ENCODE measurements at places on chromosomes 5 and 9.

DNA sequence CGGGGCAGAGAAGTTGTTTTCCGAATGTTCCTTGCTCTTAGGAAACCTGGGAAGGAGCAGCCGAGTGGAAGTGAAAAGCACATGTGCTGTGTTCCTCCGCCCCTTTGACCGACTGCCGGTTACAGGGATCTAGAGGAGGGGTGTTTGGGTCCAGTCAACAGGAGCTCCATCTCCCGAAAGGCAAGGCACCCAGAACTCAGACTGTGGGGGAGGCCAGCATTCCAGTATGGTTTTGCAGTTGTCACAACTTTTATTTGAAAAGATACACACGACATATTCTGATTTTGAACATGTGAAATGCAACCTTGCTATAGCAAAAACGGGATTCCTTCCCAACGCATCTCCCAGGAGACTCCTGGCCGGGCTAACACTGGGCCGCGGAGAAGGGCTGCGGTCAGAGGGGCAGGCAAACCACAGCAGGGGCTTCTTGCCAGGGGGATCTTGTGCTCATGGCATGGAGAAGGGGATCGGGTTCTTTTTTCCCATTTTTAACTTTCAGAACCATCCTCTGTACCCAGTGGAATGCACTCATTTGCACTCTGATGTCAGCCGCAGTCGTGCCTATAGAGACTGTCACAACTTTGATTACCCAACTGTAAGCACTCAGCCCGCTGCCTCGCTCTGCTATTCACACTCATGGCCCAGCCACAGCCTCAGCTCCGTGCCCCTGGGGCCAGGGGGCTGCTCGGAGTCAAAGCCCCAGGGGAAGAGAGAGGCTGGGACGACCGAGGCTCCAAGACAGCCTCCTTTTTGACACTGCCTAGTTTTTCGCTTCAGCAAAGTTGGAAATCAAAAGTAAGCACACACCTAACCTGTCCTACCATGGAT lies 3.9 kb downstream of the QRFP start:
- no peak for DNase-seq

DNA sequence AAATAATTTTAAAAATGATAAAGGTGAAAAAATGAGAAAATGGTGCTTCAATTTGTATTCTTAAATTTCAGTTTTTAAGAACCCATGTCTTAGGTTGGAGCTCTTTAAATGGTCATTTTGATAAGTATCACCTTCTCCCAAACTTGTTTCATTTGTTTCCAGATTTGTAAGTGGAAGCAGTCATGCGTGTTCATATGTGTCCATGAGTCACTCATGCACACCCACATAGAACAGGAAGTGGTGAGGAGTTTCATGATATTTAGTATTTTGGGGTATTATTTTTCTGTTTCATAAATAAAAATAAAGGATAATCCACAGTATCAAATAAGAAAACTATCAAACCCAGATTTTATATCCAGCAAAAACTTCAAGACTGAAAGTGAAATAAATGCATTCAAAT lies 570.4 kb upstream of the ST8SIA4 start:
- DNase-seq: no peak

DNA sequence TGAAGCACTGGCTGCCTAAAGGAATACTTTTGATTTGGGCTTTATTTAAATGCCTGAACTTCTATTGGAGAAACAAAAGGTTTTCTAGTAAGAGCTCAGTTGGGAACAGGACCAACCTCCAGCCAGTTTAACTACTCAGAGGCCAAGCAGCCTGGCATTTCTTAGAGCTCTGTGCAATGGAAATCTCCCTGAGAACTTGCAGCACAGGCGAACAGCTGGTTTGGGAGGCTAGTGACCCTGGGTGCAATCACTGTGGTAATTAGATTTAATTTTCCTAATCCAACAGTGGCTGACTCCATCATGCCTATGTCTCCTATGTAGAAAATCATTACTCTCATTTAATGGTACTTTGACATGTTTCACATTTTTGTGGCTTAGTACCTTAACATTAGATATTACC lies 1.0 kb upstream of the CDH6 start:
- DNase-seq: no peak

GRCh38 chr5:117143406-117143805 lies 568.8 kb upstream of the SEMA6A start:
- DNase-seq: no peak

DNA sequence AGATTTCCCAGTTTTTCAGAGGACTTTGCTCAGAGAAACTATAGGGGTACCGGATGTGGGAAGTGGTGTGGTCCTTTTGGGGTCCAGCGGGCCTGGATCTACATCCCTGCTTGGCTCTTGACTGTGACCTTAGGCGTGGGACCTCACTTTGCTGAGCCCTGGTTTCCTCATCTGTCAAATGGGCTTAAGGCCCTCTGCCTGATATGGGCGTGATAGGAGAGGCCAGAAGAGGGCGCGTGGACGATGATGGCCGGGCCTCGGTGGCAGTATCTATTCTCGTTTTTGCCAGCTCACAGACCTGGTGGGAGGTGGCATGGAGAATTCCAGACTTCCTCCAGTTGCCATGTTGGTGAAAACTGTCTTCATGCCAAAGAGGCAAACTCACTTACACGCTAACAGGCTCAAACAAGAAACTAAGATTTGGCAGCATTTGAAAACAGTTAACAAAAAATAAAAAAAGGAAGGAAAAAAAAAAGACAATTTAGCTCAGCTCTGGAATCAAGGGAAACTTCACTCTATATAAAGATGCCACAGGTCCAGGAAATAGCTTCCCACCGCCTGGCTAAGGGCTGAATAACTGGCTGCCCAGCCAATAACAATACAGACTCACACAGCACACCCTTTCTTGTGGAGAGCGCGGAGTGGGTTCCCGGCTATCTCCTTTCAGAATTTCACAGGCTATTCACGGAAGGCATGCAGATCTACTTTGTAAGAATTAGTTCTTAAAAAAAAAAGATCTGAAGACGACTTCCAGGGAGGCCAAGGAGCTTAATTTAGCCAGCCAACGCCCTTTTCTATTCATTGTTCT lies 1.7 kb downstream of the SH3PXD2B start:
- DNase-seq: no peak

GRCh38 chr9:115306865-115307264 lies 188.9 kb upstream of the TNC start:
- DNase-seq: no peak

- DNase-seq: no peak
Measured at GRCh38 chr5:172730981-172731679, 39.9 kb downstream of the DUSP1 start.

GRCh38 chr9:19198406-19198805 lies 32.1 kb upstream of the DENND4C start:
- DNase-seq: no peak

DNA sequence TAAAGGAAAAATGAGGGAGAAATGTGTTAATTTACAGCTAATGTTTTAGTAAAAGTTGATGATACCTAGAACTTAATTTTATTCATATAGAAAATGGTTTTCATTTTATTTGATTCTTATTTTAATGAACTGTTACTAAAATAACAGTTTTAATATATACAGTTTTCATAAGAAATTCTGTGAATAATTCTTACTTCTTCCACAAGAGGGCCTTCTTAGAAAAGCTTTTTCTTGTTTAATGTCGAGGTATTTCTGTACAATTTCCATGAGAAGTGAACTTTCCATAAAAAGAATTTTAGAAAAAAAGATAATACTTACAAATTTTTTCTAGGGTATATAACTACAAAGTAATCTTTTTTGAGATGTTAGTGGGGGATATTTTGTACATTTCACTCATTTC lies 73.9 kb downstream of the KLF9 start:
- DNase-seq: no peak

GRCh38 chr5:76845890-76846289 lies 3.9 kb upstream of the S100Z start:
- DNase-seq: no peak

DNA sequence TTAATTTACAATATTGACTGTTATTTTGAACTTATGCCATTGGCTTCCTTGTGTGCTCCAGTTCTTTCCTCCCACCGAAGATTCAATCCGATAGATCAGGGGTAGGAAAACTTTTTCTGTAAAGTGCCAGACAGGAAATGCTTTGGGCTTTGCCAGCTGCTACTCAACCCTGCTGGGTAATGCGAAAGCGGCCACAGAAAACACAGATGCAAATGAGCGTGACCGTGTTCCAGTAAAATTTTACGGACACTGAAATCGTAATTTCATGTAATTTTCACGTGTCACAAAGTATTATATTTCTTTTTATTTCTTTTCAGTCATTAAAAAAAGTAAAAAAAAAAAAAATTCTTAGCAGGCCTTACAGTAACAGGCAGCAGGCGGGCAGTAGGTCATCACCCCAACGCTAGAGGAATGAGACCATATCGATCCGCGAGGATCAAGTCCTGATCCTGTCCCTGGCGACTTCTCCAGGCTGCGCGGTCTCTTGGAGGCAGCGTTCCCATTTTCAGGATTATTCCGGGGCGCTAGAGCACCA lies 599 bp downstream of the NMRK1 start:
- DNase-seq: no peak

DNA sequence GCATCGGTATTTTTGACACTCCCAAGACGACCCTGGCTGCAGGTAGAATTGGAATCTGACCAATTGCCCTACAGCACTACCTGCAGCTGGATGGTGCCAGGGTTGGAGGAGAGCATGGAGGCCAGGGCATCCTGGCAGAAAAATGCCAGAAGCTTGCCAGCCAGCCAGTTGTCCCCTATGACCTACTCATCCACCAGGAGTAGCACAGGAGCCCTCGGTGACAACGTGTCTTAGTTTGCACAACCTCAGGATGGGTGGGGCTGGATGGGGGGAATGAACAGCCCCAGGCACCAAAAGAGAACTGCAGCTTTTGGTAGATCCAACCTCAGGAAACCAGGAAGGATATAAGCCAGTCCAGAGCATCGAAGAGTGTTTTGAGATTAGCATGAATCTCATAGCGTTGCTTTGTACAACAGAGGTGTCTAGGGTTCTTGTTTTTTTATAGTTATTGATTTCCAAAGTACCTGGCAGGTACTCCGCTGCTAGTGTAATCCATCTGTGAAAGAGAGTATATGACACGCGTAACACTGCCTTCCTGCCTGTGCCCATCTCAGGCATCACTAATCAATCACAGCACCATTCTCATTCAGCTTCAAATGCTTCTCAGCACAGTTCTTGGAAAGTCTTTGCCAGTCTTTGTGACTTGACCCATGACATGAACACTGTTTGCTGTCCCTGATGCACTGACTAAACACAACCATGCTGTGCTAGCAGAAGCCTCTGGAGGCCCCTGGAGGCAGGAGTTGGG lies 36.7 kb upstream of the ASS1 start:
- DNase-seq: no peak

GRCh38 chr9:93187574-93187973 lies 3.6 kb downstream of the WNK2 start:
- DNase-seq: no peak

GRCh38 chr9:90787771-90788460 lies 13.7 kb upstream of the SYK start:
- DNase-seq: no peak

GRCh38 chr9:4640027-4640426 lies 22.1 kb upstream of the PLPP6 start:
- DNase-seq: no peak

DNA sequence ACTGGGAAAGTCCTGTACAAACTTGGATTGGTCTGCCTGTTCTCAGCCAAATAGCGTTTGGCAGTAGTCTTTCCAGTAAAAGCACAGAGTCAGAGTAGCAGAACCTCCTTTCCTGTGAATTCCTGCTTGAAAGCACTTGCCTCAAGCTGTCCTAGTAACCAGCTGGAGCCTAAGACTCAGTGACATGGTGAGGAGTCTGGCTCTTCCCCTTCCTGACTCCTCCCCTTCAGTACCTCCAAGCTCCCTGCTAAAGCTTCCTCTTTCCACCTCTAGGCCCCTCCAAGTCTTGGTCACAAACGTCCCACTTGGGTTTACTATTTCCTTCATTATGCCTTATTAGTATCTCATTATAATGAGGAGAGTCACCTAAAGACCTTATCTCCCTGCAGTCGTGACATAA lies 21.4 kb upstream of the FAM81B start:
- no peak for DNase-seq

DNA sequence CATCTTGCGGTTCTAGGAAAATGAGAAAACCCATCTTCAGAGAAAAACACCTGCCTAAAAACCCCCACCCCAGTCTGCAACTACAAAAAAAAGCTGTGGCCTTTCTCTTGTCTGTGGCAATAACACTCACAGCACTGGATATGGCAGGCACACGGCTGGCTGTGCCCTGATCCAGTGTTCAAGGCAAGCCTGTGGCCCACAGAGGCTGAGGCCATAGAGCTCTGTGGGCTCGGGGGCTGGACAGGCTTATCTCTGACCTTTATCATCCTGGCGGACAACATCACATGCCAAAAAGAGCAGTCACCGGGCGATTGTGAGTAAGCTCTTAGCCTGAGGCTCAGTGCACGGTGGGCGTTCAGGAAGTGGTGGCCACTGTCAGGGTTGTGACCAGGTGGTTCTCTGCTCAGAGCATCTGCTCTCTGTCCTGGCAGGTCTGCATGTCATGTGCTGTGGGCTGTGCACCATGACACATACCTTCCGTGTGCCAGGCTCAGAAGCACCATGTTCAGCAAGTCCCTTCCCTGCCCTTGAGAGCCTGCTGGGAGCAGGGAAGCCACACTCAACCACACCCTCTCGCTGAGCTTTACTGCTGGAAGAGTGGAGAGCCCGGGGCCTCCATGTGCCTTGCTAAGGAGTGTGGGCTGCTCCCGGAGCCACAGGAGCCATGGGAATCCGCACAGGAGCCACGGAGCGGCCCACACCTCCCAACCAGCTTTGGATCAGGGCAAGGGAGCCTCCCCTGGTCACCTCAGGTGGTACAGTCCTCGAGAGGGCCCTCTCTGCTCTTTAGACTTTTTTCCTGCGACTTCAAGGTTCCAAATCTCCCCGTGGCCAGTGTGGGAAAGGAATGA lies 34.6 kb upstream of the WDR38 start:
- no peak for DNase-seq

- DNase-seq: no peak
Measured at GRCh38 chr9:78003730-78004129, 27.9 kb downstream of the GNAQ start.

- no peak for DNase-seq
Measured at GRCh38 chr5:1511651-1512540, 11.9 kb downstream of the LPCAT1 start.

- no peak for DNase-seq
Measured at GRCh38 chr9:115198001-115198400, 80.0 kb upstream of the TNC start.

DNA sequence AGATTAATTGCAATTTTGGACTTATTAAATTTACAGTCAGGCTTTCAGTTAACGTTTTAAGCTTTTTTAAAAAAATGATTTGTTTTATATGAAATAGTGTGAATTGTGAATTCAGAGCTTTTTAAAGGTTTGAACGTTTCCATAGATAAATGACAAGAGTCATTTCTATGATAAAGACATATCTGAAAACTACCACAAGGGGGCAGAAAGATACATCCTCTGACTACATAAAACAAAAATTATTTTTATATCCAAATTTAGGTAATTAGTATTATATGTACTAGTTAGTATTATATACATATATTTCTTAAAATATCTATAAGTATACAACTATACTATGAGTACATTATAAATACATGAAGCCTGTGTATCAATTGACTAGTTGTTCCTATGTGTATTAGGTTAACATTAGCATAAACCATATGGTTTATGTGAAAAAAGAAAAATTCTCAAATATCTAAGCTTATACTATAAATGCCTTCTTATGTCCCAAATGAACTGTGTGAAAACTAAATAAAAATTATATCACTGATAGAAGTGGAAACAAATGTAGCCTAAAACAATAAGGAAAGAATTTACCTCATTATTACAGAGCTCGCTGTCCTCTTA lies 155.2 kb downstream of the MEF2C start:
- no peak for DNase-seq

Measured in stimulated activated CD4-positive, alpha-beta T cell treated with anti-CD3 and anti-CD28 coated beads, Interleukin-12 subunit alpha, Interleukin-12 subunit beta, amount 100 ng/mL, for 24 hours (primary cell).